ENCODE measurements at places on chromosomes 16 and 17.

DNA sequence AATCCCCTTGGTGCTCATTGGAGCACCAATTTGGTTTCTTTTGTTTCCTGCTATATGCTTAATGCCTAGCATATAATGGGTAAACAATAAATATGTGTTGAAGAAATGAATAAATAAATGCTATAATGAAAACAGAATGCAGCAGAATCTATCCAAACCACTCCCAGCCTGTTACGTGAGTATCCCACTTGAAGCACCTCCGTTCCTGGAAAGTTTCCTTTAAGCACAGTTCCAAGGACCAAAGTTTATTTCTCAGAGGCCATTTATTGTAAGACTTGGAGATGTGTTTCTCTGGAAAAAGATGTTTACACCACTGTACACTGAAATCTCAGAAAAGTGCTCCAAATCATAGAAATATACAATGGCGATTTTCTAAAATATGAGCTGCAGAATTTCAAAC is 187.0 kb downstream of the SOX9 start:
- no peak for DNase-seq

DNA sequence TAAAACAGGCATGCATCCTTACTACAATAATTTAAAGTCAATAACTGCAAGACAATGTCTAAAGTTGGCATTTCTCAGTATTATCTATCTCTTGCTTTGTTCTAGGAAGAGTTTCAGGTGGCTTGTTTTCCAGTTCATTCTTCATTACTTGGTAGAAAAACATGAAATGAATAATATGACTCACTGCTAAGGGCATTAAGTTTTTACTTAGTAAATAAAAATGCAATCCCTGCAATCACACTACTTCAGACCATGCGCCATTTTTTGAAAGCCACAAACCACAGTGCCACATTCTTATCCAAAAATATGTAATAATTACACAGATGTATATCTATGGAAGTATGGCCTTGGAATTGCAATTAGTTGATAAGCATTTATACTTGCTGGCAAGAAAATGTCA is 55.4 kb downstream of the CREBBP start:
- DNase-seq = no peak

DNA sequence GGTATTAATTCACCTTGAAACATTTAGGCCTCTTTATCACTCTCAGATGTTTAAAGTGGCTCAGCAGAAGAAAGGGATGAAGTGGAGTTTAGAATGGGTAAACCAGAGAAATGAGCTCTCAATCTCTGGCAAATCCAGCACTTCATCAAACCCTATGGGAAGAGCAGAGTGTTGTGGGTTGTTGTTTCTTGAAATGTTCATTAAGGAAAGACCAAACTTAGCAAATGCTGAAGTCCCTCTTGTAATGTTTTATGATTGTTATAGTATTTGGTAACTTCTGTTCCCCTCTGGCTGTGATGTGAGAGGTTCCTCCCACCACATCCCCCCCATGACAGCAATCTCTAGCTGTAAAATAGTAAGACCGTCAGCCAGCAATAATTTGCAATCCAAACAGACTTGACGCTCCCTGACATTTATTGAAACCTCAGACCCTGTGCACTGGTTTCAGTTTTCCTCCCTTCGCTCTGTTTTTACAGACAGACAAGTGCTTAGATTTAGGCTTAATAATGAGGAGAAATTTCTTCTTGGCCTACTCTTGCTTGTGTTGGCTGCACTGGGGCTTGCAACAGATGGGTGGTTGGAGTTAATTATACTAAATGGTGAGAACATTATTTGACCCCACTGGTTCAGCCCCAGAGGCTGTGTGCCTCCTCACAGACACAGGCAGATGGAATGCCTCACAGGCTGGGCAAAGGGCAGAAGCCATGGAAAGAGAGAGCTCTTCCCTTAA is 609.4 kb upstream of the SOX9 start:
- no peak for DNase-seq

DNA sequence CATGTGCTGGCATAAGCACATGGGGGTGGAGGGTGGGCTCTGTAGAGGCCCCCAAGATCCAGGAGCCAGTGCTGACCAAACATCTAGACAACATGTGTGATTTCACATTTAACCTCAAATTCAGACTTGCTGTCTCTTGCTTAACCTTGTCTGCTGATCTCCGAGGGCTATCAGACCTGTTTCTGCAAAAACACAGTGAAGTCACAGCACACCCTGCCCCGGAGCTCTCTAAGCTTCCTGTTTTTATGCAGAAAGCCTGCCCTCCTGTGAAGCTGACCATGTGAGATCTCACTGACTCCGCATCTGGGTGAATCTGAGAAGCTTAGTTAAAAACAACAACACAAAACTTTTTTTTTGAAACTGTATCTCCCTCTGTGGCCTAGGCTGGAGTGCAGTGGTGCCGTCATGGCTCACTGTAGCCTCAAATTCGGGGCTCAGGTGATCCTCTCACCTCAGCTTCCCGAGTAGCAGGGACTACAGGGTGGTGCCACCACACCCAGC is 6.6 kb upstream of the DPEP2 start:
- DNase-seq = no peak

DNA sequence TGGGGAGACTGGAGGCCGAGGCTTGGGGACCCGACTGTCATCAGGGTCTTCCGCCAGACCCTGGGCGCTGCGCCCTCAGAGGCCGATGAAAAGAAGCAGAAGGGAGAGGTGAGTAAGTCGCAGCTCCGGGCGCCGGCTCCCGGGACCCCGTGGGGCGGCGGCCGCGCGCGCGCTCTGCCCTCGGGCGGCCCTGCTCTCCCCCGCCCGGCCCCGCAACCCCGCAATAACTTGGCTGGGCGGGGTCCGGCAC is 392 bp upstream of the ABHD15 start:
- DNase-seq = no peak

- peak; percentile 58 for DNase-seq
Observed at GRCh38 chr17:39653662-39654331, 11.4 kb upstream of the TCAP start.

DNA sequence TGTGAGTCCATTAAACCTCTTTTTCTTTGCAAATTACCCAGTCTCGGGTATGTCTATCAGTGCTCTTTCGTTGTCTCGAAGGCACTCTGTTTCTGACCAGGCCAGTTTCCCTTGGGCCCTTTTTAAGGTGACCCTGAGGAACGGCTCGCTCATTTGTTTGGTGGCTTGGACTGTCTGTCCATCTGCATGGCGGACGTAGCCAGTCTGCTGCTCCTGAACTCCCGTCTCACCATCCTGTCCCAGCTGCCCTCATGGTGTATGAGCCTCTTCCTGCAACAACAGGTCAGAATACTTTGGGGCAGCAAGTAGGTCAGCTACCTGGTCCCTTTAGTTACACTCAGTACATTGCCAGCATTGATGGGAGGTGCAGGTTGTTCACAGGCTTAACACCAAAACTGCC is 19.0 kb downstream of the DRC7 start:
- no peak for DNase-seq

All from cerebellum (tissue), 4 donors.